ENCODE measurements at places on chromosomes 6 and 20.
A peak's percentile ranks its signal among the peaks of the same experiment; 100 is the strongest.

- H3K27me3 ChIP-seq: no peaks in the 10 kb centered on the region
- H3K27ac ChIP-seq: no peak overlapping the region
- no peaks in the 10 kb centered on the region for H3K36me3 ChIP-seq
- H3K4me1 ChIP-seq: 0 out of 2 replicates have a peak, but pooled peaks cover 5% of the 10 kb centered on the region
These were observed 126.8 kb upstream of the SAMD5 start for GRCh38 chr6:147381712-147382111.

DNA sequence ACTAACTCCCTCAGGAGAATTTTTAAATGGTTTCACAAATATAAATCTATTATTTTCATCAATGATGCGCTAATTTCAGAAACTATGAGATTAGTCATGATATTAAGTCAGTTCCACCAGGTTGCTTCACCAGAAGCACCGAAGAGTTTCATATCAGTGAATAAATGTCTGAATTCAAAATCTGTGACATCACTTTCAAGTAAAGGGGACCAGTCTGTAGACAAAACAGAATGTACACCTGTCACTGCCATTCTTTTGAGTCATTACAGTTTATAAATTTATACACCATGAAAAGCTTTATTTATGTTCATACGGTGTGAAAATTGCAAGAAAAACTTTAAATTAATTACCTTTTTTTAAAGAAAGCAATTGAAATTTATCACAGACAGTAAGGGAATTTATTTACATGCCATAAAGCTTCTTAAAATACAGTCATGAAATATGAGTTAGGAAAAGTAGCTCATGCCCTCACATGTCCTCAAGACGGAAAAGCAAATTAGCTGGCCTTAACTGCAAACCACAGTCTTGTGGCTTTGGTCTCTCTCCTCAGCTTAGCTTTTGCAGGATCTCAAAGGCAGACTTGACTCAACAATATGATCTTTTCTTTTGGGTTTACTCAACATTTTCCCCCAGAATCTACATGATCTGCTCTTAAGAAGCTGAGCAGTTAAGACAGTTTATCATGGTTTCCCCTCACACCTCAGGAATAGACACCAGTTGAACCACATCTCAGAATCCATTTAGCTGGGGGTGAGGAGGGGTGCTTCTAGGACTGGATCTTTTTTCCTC, 177.7 kb upstream of the MCHR2 start:
- no peak for DNase-seq
- H3K4me3 ChIP-seq: no peak overlapping the region
- H3K27me3 ChIP-seq: no peaks in the 10 kb centered on the region
- no peaks in the 10 kb centered on the region for H3K36me3 ChIP-seq

DNA sequence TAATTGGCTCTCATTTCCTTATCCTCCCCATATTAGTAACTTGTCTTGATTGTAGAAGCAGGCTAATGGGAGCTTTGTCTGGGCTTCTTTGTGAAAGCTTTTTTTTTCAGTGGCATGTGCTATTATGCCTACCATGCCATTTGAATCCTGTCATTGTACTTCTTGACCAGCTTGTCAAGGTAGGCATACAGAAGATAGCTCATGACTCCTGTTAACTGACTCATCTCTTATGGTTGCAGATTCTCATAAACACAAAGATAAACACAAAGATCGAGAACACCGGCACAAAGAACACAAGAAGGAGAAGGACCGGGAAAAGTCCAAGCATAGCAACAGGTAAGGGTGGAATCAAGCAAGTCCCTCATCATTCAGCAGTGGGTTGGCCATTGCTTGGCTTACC, 32.5 kb downstream of the TOP1 start:
- no peak overlapping the region for H3K27ac ChIP-seq
- H3K4me1 ChIP-seq: peaks cover 18% of the 10 kb centered on the region
- no peak overlapping the region for H3K4me3 ChIP-seq

GRCh38 chr6:137056121-137056880, 11.5 kb upstream of the IL20RA start:
- H3K27me3 ChIP-seq: no peaks in the 10 kb centered on the region
- no peak overlapping the region for H3K27ac ChIP-seq
- no peak overlapping the region for H3K4me3 ChIP-seq
- H3K4me1 ChIP-seq: no peaks in the 10 kb centered on the region
- DNase-seq: no peak

GRCh38 chr6:147717991-147718390, 209.5 kb downstream of the SAMD5 start:
- no peak overlapping the region for H3K4me3 ChIP-seq
- H3K27ac ChIP-seq: no peak overlapping the region
- H3K4me1 ChIP-seq: no peaks in the 10 kb centered on the region
- H3K36me3 ChIP-seq: no peaks in the 10 kb centered on the region

DNA sequence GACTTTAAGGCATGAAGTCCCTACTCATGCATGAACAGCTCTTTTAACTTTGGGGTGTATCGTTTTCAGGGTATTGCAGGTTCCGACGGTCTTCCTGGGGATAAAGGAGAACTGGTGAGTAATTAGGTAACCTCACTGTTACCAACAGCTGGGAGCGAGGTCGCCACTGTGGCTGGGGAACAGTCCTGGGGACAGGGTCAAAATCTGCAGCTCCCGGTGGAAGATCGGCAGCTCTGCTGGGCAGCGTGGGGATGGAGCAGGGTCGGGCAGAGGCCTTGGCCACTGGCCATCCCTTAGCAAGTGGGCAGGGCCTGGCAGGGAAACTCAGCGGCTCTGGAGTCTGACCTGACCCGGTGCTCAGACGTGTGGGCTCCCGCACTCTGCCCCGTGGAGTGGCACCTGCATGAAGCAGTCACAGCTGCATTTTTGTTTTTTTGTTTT, 16.1 kb downstream of the COL9A3 start:
- H3K4me3 ChIP-seq: peak overlapping the region; percentile 25
- H3K27me3 ChIP-seq: peaks cover 57% of the 10 kb centered on the region
- peaks cover 10% of the 10 kb centered on the region for H3K4me1 ChIP-seq
